Dorsolateral prefrontal cortex (tissue), 122 donors: ENCODE measurements at places on chromosomes 3 and 15. TPM values are rescaled to one million over a fixed set of nuclear protein-coding genes. Genes with fewer than 3 reads are reported as not detected.

GRCh38 chr15:70479056-70479455 lies 284.3 kb downstream of the UACA start:
- no peak for DNase-seq

DNA sequence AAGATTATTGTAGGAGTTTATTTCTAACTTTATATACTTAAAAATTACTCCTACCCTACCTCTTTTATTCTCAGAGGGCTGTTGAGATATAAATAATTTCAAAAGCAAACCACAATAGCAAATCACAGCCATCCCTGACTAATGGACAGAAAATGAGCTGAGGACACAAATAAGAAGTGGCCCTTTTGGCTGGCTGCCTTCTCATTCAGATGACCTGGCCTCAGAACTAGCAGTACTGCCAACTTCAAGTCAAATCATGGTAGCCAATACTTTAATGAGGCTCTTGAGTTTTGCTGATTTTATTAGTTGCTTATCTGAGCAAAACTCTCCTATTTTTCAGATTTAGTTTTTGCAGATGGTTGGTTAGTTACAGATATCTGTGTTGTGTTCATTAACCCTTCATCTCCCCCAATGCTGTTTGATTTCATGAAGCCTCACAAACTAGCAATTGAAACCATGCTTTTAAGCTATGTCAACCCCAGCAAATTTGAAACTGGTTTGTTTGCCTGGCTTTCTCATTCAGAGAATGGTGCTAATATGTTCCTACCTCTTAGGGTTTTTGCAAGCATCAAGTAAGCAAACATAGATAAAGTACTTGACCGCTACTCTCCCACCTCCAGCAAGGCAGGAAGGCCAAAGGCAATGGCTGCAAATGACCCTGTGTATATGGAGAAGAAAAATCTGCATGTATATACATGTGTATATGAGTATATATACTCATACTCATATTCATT lies 73.4 kb upstream of the HACD2 start:
- no peak for DNase-seq

DNA sequence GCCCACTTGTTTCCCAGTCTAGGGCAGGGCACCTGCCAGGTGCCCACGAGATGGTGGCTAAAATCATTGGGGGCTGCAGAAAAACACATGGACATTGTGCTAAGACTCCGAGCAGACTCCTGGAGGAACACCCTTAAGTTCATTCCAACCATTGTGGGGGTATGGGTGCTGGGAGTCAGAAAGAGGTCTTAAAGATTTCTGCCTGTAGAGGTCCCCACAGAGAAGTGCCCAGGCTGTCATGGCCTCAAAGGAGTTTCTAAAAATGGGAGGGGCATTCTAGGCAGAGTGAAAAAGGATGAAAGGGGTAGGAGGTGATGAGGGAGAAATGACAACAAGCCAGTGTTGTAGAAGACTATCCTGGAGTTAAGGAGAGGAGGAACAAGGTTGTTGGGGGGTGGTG lies 17.1 kb downstream of the RBP1 start:
- DNase-seq: no peak

DNA sequence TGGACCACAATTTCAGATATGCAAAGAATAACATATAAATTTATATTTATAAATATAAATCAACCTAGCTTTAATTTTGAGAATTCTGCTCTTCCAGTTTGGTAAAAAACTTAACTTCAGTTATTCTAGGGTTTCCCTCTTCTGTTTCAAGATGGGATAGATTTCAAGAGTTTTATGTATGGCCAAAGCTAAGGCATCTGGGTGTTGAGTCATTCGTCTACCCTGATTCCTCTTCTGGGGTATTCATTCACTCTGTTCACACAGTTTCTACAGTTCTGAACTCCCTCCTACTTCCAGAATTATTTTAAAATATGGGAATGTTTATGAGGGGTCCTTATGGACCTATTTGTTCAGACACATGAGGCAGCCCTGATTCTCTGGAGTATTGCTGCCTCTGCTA lies 4.2 kb upstream of the FGF7 start:
- DNase-seq: no peak

DNA sequence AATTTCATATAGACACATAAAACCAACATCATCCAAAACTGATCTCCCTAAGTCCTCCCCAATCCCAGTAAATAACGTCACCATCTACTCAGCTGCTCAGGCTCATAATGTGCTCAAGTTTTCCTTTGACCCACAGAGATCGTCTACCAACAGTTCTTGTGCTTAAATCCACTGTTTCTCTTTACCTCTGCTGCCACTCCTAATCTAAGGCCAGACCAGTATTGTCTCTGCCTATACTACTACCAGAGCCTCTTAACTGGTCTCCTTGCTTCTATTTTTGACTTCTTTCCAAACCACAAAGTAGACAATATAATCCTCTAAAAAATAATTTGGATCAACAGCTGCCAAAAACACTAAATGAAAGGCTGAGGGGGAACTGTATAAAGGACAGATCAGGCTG lies 65.3 kb downstream of the CLASP2 start:
- DNase-seq: no peak

- no peak for DNase-seq
Observed at GRCh38 chr3:171206283-171206682, 179.8 kb upstream of the SLC2A2 start.

- DNase-seq: no peak
Observed at GRCh38 chr3:71722693-71723092, 2.5 kb downstream of the EIF4E3 start.

GRCh38 chr3:174651951-174652350 lies 207.2 kb upstream of the NAALADL2 start:
- DNase-seq: no peak

DNA sequence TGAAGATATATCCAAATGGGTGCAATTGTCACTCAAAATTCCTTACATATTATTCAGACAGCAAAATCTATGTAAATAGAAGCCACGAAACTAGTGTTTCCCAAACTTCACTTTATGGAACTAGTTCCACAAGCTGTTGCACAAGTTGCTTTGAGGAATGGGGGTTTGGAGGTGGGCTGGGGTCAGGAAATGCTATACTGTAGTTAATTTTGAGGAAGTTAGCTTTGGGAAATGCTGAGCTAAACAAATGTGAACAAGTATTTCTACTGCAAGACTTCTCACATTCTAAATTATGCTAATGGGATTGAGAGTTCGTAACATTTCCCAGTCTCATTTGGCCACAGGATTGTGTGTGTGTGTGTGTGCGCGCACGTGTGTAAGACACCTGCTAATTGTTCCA lies 28.7 kb upstream of the SAMMSON start:
- no peak for DNase-seq

GRCh38 chr3:34925851-34926250 lies 713.5 kb upstream of the ARPP21 start:
- DNase-seq: no peak

DNA sequence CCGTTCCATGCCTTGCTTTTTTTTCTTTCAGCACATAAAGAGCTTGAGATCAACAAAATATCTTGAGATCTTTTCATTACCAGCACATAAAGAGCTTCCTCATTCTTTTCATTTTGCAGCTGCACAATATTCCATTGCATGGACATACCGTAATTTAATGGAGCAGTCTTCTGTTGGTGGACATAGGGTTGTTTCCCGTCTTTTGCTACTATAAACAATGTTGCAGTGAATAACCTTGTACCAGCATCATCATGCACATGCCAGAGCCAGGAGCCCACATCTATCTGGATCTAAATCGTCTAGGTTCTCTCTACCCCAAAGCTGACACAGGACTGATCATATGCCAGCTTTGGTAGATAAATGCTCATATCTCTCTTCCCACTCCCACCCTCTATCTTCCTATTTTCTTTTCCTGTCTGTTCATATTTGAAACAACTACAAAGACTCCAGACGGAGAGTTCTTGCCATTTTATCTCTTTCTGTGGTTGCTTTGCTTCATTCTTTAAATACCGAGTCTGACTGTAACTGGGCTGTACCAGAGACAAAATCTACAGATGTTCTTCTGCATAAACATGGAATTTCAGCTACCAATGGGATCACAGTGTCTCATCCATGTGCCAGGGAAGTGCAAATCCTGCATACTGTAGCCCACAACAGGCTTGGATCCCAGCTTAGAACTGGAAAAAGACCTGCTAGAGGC lies 47.1 kb upstream of the AKAP13 start:
- no peak for DNase-seq

- DNase-seq: no peak
Observed at GRCh38 chr3:109985943-109986555, 648.7 kb upstream of the DPPA4 start.

DNA sequence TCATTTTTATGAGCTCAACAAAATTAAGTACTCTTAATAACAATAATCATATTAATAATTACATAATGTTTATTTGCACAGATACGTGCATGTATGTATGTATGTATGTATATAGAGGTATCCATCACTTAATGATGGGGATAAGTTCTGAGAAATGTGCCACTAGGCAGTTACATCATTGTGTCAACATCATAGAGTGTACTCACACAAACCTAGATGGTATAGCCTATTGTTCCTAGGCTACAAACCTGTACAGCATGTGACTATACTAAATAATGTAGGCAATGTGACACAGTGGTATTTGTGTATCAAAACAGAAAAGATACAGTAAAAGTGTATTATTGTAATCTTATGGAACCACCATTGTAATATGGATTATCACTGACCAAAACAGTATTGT lies 874.7 kb upstream of the GBE1 start:
- DNase-seq: no peak

DNA sequence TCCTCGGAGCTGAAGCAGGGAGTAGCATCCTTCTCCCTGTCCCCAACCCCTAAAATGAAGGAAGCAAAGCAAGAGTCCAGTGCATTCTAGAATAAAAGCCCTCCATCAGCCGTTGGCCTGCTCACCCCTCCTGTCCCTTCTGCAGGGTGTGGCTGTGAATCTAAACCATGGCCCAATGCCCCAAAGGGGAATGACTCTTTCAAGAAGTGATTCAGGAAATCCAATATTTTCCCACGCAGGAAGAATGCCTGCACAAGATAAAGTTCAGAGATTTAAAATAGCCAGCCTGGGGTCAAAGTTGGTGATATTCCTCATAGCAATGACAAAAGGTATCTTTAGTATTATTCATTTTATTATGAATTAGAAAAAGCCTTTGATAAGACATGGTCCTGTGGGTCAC lies 38.5 kb downstream of the SLCO2A1 start:
- no peak for DNase-seq

DNA sequence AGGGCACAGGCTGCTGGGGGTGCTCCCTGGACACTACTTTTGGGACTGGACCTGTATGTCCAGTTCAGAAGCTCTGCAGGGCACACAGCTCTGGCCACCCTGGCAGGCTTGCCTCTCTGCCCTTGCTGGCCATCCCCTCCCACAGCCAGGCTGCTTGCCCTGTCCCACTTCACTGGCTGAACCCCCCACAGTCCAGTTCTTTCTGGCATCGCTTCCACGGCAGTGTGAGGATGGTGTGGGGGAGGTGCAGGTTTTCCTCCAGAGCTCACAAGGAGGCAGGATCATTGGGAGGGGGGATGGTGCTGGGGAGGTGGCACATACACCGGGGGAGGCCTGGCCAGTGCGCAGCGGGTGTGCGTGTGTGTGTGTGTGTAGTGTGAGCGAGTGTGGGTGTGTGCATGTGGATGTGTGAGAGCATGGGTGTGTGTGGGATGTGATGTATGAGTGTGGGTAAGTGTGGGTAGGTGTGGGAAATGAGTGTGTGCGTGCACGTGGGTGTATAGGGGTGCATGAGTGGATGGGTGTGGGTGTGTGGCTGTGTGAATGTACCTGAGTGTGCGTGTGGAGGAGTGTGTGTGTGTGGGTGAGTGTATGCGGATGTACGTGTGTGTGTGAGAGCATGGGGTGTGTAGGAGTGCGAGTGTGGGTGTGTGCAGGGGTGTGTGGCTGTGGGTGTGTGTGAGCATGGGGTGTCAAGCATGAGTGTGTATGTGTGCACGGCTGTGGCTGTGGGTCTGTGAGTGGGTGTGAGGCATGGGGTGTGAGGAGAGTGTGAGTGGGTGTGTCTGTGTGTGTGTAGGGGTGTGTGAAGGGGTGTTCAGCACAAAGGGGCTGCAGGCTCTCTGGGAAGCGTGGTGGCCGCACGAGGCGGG lies 155.2 kb downstream of the NSMCE3 start:
- DNase-seq: no peak

DNA sequence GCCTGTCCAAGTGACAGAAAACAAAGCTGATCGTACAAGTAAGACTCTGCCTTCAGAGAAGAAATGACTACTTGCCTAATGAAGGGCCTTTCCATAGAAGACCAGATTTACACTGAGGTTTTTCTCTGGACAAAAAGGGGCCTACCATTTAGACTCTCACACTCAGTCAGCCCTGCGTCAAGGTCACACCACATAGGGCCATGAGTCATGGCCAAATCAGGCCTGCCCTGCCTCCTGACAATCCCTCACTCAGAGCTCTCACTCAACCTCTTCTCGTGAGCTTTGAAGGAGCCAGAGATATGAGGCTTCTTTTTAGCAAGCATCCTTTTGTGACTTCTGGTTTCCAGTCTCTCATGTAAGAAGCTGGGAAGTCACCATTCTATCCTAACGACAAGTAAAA lies 68.1 kb upstream of the NMNAT3 start:
- DNase-seq: no peak

GRCh38 chr3:30017901-30018300 lies 588.5 kb upstream of the TGFBR2 start:
- DNase-seq: no peak

DNA sequence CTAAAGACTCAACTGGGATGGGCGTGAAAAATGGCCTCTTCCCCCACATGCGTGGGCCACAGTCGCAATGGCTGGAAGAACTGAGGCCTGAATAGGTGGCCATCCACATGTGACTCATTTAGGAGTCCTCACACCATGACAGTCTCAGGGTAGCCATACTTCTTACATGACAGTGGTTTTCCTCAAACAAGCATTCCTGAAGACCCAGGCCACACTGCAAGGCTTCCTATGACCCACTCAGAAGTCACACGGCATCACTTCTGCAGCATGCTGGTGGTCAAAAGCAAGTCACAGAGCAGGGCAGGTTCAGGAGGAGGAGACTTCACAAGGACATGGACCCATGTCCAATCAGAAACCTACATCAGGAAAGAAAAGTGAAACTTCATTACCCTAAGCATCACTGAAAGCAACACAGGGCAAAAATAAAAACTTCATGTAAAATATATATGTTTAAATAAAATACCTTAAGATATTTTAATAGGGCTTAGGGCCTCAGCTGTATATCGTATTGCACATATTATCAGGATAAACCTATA lies 257.1 kb downstream of the OPA1 start:
- no peak for DNase-seq

GRCh38 chr3:101902041-101902440 lies 52.7 kb downstream of the NFKBIZ start:
- no peak for DNase-seq

- no peak for DNase-seq
Observed at GRCh38 chr15:56160966-56161365, 82.7 kb downstream of the RFX7 start.

- no peak for DNase-seq
Observed at GRCh38 chr3:32056559-32057290, 49.7 kb upstream of the GPD1L start.

GRCh38 chr3:171442184-171442583 lies 18.0 kb downstream of the TNIK start:
- no peak for DNase-seq

- DNase-seq: no peak
Observed at GRCh38 chr15:81301385-81301784, 22.6 kb downstream of the STARD5 start.

- DNase-seq: no peak
Observed at GRCh38 chr15:89900849-89901248, 7.1 kb upstream of the AP3S2 start.

The ADAMTS17 gene
- total RNA-seq: 6.6 TPM

The CCRL2 gene
- 0.32 TPM for total RNA-seq

The PIGZ gene
- 11.6 TPM for total RNA-seq

The C3orf62 gene
- 8.3 TPM for total RNA-seq

The PP2D1 gene
- not detected for total RNA-seq

The CCR8 gene
- not detected for total RNA-seq

The CASR gene
- 0.07 TPM for total RNA-seq

The PRR20G gene
- total RNA-seq: not detected

The PML gene
- 23.0 TPM for total RNA-seq

The GOLGA8S gene
- total RNA-seq: 2.2 TPM

The PTH1R gene
- 32.9 TPM for total RNA-seq
